Fibroblast of the aortic adventitia (primary cell): ENCODE measurements at places on chromosomes 4 and X. TPM values are rescaled to one million over a fixed set of nuclear protein-coding genes. Genes with fewer than 3 reads are reported as not detected.

Gene GPR173
- total RNA-seq = 1.1 and 2.5 TPM in 2 replicates

Gene CT45A1
- not detected in 2 replicates for total RNA-seq

Gene ZC4H2
- total RNA-seq = 7.5 and 13.2 TPM in 2 replicates

Gene MAMLD1
- total RNA-seq = 0.49 and 1.9 TPM in 2 replicates

Gene ZCCHC18
- 0.27 and 2.4 TPM in 2 replicates for total RNA-seq

Gene FGF5
- total RNA-seq = 0.98 and 55.9 TPM in 2 replicates

Gene VCX2
- total RNA-seq = not detected in 2 replicates

Gene PLAC8
- 0.36 and 1.1 TPM in 2 replicates for total RNA-seq

Gene UGT2B11
- total RNA-seq = not detected in 2 replicates

Gene ZNF630
- total RNA-seq = 0.81 and 2.0 TPM in 2 replicates

Gene SPANXC
- not detected in 2 replicates for total RNA-seq

Gene MAOA
- 4.7 and 9.6 TPM in 2 replicates for total RNA-seq

Gene FDCSP
- total RNA-seq = not detected in 2 replicates

Gene NXF2B
- not detected in 2 replicates for total RNA-seq

Gene CXCL11
- total RNA-seq = not detected in 2 replicates

Gene DOK7
- not detected in 2 replicates for total RNA-seq

Gene TLR10
- total RNA-seq = not detected in 2 replicates

Gene FOXP3
- total RNA-seq = not detected in 2 replicates

Gene NHSL2
- total RNA-seq = 3.9 and 6.8 TPM in 2 replicates

Gene PI4K2B
- 21.2 and 34.3 TPM in 2 replicates for total RNA-seq

Gene VCX3A
- total RNA-seq = not detected in 2 replicates

Gene SPANXA1
- not detected in 2 replicates for total RNA-seq

Gene HSFX3
- not detected in 2 replicates for total RNA-seq

Gene GATA1
- total RNA-seq = not detected in 2 replicates

Gene SOD3
- total RNA-seq = 65.3 and 75.2 TPM in 2 replicates

Gene SSX2B
- 0.09 TPM in 1 of 2 replicates, not detected in the other for total RNA-seq

Gene ITM2A
- 0.54 and 3.3 TPM in 2 replicates for total RNA-seq

Gene EPHA5
- total RNA-seq = 30.2 and 50.2 TPM in 2 replicates

Gene ANOS1
- 4.9 and 7.5 TPM in 2 replicates for total RNA-seq

Gene POU4F2
- total RNA-seq = not detected in 2 replicates

Gene NCAPG
- 2.0 and 60.1 TPM in 2 replicates for total RNA-seq

Gene SLC49A3
- 5.6 and 11.6 TPM in 2 replicates for total RNA-seq

Gene P2RY10
- total RNA-seq = not detected in 2 replicates

Gene PDGFC
- total RNA-seq = 30.5 and 42.8 TPM in 2 replicates

Gene AMBN
- not detected in 2 replicates for total RNA-seq

Gene TMPRSS11A
- under 0.01 TPM in 1 of 2 replicates, not detected in the other for total RNA-seq

Gene COL4A5
- total RNA-seq = 23.2 and 40.8 TPM in 2 replicates

Gene FAM236D
- total RNA-seq = not detected in 2 replicates

Gene XAGE5
- total RNA-seq = not detected in 2 replicates

Gene CPEB2
- 16.8 and 45.6 TPM in 2 replicates for total RNA-seq

Gene ACOX3
- total RNA-seq = 22.3 and 26.9 TPM in 2 replicates

Gene SUPT20HL1
- total RNA-seq = not detected in 2 replicates

Gene MAP9
- 6.5 and 19.0 TPM in 2 replicates for total RNA-seq

Gene SOX3
- total RNA-seq = not detected in 2 replicates

Gene DAPP1
- total RNA-seq = not detected in 2 replicates

Gene ADH4
- total RNA-seq = not detected in 2 replicates

Gene TKTL2
- total RNA-seq = not detected in 2 replicates

Gene TEX13C
- not detected in 2 replicates for total RNA-seq
